NCI-H526 (cell line): ENCODE measurements at places on chromosomes 7 and 10.

DNA sequence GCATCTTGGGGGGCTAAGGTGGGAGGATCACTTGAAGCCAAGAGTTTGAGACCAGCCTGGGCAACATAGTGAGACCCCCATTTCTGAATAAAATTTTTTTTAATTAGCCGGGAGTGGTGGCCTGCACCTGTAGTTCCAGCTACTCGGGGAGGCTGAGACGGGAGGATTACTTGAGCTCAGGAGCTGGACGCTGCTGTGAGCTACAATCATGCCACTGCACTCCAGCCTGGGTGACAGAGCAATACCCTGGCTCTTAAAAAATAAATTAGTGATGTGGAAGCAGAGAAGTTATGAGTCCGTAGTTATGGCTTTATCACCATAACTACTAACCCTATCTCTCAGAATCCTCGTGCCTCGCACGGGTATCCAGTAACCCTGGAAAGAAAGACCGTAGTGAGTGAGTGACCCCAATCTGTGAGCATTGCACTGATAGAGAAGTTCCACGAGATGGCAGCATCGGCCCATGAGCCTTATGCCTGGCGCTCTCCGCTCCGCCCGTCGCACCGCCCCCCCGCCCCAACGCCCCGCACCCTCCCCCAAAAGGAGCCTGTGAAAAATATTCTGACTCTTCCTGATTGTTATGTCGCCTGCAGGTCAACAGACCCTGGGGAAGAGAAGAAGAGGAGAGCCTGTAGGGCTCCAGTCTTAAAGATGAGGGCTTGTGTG lies 4.9 kb upstream of the SLC29A3 start:
- no peak for DNase-seq

DNA sequence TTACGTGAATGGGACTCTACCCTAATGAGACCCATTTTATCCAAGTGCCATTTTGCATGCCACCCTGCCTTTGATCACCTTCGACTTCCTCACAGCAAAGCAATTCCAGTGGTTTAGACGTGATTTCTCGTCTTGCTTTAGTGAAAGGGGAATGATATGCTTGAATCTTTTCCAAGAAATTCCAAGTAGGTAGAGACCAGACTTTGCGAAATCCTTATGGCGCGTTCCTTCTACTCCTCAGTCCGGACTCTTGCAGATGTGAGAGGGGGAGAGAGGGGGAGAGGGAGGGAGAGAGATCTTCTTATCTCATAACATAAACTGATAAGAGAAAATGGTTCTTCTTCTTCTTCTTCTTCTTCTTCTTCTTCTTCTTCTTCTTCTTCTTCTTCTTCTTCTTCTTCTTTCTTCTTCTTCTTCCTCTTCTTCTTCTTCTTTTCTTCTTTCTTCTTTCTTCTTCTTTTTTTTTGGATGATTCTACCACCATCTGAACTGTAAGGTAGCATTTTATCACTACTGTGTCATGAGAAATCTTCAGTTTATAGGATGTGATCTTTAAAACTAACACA lies 883 bp downstream of the SPAG6 start:
- no peak for DNase-seq

DNA sequence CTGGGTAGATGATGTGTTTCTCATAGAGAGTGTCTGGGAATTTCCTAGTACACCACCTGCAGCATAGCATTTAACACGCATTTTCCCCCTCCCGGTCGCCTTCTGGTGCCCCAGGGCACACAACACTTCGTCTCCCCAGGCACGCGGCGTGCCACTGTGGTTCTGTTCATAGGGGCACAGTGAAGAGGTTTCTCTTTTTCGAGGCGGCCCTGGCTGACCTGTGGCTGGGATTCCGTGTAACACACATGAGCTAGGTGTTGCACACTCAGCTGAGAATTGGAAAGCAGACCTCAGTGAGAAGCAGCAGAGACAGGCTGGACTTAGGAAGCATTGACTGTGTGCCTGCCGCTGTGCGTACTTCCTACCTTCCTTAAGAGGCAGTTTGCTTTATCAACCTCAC lies 214.3 kb upstream of the SHH start:
- no peak for DNase-seq

- DNase-seq, result peak; percentile 2
Measured at GRCh38 chr10:23981520-23982309, 227.2 kb upstream of the KIAA1217 start.

GRCh38 chr7:36082216-36082615 lies 70.8 kb upstream of the EEPD1 start:
- DNase-seq, result no peak
